Activated naive CD8-positive, alpha-beta T cell treated with anti-CD3 and anti-CD28 coated beads, Interleukin-2, amount 10 ng/mL, durations not matched to agents 7 days and 5 days (primary cell): ENCODE measurements at places on chromosomes 4 and X. TPM values are rescaled to one million over a fixed set of nuclear protein-coding genes. Genes with fewer than 3 reads are reported as not detected.

RTL9 gene
- total RNA-seq: not detected

STPG2 gene
- not detected for total RNA-seq

MAGEB17 gene
- total RNA-seq: not detected

RNF150 gene
- total RNA-seq: not detected

PPEF1 gene
- total RNA-seq: not detected

TMPRSS11F gene
- total RNA-seq: not detected

GPR173 gene
- 0.08 TPM for total RNA-seq

PAGE1 gene
- not detected for total RNA-seq

ARAP2 gene
- total RNA-seq: 70.3 TPM

LRIT3 gene
- not detected for total RNA-seq

DNA sequence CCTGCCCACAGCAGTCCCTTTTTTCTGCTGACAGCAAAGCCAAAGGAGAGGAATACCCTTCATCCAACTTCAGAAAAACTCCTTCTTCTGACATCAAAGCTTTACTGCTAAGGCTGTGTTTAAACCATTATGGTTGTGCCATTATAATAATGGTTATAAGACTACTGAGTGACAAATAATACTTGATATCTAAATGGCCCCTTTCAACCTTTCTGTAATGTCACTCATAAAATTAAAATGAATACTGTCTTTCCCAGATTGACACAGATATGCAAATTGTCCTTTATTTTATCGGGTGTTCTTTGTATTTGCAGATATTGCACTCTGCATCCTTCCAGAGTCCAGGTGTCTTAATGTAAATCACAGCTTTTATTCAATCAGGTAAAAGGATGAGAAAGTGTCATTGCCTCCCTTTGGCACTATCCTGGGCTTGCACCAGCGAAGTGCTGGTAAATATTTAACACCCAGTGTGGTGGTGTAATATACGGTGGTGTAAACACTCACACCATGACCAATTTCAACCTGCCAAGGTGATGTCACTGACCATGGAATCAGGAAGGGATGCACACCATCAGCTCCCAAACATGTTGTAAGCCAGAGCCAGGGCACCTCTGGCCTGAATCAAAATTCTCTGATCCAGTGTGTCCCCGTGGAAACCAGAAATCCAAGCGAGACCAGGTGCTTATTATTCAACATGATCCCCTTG lies 139.4 kb upstream of the TENM3 start:
- no peak for DNase-seq

GRCh38 chr4:87698394-87698793 lies 48.3 kb downstream of the DMP1 start:
- DNase-seq: no peak

GRCh38 chr4:65918212-65918611 lies 247.9 kb upstream of the EPHA5 start:
- no peak for DNase-seq

GRCh38 chr4:143654571-143654970 lies 45.9 kb downstream of the FREM3 start:
- no peak for DNase-seq

GRCh38 chr4:5126857-5127256 lies 75.6 kb downstream of the STK32B start:
- DNase-seq: no peak

DNA sequence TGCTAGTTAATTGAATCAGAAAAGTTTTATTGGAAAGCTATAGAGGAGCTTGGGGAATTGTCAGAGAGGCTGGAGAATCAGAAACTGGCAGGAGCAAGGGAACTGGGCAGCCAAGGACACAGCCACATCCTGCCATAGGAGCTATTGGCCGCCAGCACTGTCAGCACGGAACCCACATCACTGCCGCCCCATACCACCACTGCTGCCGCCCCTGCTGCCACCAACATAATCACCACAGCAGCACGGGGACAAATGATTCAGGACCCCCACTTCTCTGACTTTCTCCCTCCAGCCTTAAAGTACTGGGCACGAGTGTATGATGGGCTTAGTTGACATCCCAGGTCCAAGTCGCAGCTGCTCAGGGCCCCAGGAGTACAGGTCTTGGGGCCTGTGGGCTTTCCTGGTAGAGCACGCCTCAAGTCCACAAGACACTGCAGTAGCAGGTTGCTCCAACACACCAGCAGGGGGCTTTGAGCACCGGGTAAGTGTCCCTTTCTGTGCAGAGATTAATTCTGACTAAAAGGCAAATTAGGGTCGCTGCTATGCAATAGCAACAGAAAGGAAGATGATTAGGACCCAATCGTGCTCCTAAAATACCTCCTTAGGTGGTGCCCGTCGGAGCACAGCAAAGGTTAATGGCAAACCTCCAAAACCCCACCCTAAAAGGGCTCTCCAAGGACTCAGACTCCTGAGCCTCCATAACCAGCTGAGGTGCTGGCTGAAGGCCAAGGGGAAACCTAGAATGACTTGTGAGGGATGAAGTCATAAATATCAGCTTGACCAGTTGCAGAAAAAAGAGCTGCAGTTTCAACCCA lies 6.9 kb downstream of the PJA1 start:
- DNase-seq: no peak

DNA sequence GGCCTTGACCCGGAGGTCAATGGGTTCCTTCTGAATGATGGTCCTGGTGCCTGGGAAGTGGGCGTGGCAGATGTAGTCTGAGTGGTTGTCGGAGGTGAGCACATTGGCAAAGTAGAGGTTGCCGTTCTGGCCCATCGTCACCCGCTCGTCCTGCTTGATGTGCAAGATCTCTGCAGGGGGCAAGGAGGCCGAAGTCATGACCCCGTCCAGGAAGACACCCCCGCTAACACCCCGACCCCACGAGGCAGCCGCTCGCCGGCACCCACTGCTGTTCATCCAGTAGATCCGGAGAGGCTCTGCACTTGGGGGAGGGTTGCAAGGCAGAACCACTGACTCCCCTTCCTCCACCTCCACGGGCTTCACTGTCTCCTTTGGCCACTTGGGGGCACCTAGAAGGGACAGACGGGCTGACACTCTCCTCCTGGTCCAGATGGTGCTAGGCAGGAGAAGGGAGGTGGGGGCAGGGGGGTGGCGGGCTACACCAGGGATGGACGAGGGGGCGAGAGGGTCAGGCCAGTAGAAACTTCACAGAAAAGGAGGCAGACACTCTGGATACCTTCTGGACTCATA lies 15.1 kb downstream of the L1CAM start:
- DNase-seq: no peak

- no peak for DNase-seq
Measured at GRCh38 chr4:76187152-76187551, 26.5 kb downstream of the SCARB2 start.

GRCh38 chrX:29299684-29300083 lies 712.4 kb downstream of the IL1RAPL1 start:
- no peak for DNase-seq

GRCh38 chrX:16696956-16697355 lies 15.5 kb downstream of the CTPS2 start:
- DNase-seq: no peak

GRCh38 chr4:24024605-24025004 lies 134.8 kb upstream of the PPARGC1A start:
- DNase-seq: no peak

- no peak for DNase-seq
Measured at GRCh38 chrX:80335062-80335830, 85.0 kb upstream of the TENT5D start.

- no peak for DNase-seq
Measured at GRCh38 chr4:137452799-137453198, 79.5 kb downstream of the PCDH18 start.

- DNase-seq: no peak
Measured at GRCh38 chr4:172707622-172708021, 461.0 kb upstream of the GALNT7 start.

DNA sequence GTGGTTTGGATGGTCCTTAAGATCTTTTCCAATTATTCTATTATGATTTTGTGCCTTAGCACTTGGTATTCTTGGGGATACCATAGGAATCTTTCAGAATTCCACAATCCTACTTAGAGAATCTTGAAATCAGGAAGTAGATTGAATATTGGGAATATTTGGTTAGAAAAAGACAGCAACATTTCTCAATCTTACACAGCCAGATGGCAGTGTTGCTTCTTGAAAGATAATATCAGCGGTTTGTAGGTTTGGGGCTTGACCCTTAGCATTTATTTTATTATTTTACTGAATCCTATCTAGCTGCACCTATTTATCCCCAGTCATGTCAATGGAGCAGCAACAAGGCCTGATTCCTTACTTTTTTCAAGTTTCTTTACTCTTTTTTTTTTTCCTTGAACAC lies 28.6 kb downstream of the MAGEB1 start:
- no peak for DNase-seq

DNA sequence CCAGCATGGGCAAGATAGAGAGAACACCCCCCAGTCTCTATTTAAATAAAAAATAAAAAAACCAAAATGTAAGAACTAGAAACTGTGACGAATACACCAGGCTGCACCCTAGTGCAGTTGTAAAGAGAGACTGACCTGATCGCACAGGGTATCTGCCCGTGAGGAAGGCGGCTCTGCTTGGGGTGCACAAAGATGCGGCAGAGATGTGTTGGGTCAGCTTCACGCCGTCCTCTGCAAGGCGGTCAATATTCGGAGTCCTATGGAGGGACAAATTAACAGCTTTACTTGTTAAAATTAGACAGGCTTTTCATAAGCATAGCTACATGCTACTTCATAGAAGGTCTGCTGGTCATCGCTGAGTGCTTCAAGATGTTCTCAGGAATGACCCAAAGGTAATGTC lies 26.1 kb upstream of the ARSD start:
- no peak for DNase-seq

DNA sequence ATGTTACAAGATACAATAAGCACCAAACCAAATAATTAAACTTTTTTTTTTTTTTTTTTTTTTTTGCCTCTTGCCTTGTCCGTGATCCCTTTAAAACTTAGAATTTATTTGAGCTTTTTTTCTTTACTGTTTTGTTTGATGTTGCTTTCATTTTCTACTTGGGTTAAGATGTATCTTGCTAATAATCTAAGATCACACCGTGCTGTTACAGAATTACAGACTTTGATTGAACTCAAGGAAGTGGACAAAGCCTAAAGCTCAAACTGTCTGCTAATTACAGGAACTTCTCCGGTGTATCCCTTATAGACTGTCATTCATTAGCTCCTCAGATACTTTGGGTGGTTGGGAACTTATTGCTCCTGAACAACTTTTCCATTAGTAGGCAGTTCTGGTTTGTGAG lies 26.5 kb downstream of the STIM2 start:
- no peak for DNase-seq
